Left cardiac atrium (tissue), 4 donors: ENCODE measurements at places on chromosomes 4 and X.

- DNase-seq, result no peak
These were observed 1.7 kb downstream of the NSD2 start for GRCh38 chr4:1872870-1873269.

DNA sequence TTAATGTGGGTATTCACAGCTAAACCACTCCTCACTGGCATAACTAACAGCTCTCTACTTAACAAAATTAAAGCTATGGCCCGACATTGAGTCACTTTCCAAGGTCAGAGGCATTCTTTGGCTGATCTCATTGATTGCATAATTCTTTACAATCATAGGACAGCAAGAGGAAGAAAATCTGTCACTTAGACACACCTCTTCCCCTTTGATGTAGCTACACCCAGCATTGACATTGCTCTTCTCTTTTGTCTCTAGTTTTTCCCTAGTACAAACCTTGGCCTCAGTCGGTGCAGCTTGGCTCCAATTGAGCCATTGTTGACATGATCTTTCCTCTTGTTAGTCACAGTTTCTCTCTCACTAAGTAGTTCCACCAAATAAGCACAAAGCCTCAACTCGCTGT lies 313.3 kb upstream of the ACTRT1 start:
- no peak for DNase-seq

GRCh38 chrX:68492583-68492982 lies 6.3 kb upstream of the YIPF6 start:
- DNase-seq, result no peak

DNA sequence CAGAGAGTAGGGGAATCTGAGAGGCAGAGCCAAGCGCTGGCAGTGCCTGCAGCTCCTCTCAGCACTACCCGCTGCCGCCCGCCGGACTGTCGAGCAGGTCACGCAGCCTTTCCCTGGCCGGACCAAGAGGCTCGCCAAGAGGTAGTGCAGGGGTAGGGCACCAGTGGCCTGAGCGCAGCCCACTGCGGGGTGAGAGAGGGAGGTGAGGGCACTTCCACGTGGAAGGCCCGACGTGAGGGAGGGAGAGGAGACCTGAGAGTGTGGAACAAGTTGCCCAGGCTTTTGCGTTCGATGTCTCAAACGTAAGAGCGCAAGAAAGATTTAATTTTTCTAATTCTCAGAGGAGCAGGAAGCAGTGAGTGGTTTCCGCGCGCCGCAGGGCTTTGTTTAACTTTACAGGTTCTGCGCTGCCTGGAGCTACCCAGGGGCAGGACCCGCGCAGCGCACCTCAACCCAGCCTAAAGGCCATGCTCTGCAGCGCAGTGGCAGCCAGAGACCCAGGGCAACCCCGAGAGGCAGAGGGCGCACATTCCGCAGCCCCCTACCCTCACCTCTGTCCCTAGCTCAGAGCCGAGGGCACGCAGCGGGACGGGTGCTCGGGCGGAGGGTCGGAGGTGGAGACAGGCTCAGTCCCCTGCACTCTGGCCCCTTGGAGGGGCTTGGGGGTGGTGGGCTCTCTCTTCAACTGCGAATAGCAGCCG lies 14.9 kb downstream of the ARHGAP36 start:
- DNase-seq, result no peak

- DNase-seq, result no peak
These were observed 23.8 kb downstream of the TMEM131L start for GRCh38 chr4:153489856-153490558.

DNA sequence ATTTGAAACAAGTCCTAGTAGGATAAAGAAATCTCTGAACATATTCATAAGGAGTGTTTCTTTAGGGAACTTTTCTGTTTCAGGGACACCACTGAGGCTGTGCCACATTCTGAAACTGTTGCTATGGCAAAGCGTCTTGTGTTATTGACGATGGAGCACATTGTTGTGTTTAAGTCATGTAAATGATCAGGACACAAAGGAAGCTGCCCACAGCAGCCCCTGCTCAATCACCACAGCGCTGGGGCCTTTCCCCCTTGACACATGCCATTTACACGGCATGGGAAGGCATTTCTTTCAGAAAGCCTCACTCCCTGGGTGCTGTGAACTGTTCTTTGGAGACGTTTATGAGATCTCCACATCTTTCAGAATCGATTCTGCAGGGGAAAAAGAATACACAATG lies 39.8 kb upstream of the MID1 start:
- DNase-seq, result no peak

DNA sequence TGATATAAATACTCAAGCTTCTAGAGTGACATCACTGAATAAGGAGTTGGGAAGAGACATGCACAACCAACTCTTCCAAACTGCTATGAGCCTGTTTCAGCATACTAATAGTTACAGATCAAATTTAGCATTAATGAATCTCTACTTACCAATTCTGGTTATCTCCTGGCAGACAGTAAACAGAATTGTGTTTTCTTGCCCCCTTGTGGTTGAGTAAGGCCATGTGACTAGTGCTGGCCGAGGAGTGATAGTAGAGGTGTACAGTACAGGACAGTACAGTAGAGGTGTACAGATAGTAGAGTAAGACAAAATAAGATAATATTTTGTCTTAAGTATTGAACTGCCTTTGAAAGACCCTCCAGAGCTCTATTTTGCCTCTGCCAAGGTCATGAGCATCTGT lies 681.4 kb downstream of the GABRG1 start:
- DNase-seq, result no peak

DNA sequence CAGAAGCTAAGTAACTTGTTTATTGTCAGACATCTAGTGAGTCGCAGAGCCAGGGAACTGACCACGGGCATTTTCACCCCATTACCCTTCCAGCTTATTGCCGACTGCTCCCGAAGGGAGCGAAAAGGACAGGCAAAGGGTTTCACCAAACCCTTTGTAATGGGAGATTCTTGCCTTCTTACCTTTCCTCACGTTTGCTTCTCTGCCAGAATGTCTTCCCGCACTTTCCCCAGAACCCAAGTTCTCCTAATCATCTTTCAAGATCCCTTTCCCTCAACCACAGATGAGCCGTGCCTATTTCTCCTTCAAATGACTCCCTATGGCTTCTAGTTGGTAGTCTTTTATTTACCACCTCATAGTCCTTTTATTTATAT lies 520 bp upstream of the SRP72 start:
- no peak for DNase-seq

DNA sequence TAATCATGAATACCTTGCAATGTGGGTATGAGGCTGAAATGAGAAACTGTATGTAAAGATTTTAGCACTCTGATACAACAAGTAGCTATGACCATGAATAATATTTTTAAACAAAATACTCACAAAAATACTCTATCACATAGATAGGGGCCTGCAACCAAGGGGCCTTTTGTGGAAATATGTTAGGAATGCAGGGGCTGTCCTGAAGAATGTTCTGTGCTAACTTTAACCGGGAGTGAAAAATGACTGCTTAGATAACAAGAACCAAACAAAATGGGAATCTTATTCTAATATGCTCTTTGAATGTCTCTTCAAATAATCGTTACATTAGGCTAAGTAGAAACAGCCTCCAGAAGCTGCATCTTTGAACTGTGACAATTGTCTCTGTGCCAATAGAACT lies 37.9 kb upstream of the GYPA start:
- no peak for DNase-seq

DNA sequence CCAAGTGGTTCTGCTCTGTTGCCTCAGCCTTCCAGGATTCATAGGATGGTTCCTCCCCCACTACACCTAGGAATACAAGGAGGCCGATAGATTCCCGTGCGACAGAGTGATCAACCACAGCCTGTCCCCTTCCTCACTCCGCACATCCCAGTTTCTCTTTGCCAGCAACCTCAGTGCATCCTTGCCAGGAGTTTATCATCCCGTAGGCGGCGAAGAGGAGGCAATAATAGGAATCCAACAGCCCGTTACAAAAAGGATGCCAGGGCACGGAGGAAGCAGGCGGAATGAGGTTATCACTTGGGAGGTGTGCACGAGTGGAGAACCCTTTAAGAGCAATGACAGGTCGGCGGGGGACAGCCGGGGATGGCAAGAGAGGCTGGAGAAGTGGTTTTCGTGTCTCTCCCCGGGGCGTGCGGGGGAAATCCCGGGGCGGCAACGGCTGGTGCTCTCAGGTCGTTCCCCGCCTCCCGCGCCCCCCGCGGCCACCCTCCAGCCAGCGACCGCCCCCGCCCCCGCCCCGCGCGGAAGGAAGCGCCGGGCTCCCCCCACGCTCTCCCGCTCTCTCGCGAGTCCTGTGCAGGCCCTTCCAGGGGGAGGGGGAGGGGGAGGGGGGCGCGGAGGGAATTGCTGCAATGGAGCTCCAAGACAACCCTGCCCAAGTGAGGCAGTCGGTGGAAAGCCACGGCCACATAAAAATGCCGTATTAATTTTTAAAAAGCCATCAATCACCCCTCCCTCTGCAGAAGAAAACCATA lies 1.6 kb downstream of the PPP3CA start:
- DNase-seq, result peak; percentile 74

- DNase-seq, result no peak
These were observed 436.6 kb downstream of the SPRY1 start for GRCh38 chr4:123833171-123833643.

DNA sequence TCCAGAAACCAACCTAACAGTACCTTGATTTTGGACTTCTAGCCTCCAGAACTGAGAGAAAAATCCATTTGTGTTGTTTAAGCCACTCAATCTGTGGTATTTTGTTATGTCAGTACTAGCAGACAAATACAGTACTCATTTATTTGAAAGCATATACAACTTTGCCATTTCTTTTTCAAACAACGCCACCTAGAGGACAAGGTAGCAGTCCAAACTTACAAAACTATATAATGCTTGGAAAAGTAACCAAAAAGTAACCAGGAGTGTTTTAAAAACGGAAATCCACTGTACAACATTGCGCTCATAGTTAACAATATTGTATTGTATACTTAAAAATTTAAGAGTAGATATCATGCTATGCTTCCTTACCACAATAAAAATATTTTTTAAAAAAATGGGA lies 37.0 kb upstream of the FGF13 start:
- no peak for DNase-seq

DNA sequence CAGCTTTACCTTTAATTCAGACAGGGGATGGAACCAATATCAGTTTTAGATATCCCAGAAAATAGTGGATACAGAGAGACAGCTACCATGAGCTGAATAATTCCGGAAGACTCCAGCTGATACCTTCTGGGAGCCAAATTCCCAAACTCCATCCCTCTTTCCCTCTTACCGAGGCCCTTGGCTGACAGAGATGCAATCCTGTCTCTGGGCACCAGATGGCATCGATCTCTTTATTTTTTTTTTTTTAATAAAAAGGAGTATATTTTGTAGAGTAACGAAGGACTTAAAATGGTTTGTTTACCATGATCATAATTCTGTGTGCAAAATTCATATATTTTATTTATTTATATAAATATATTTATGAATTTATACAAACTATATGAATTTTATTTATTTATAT lies 31.0 kb downstream of the RAB40A start:
- no peak for DNase-seq

DNA sequence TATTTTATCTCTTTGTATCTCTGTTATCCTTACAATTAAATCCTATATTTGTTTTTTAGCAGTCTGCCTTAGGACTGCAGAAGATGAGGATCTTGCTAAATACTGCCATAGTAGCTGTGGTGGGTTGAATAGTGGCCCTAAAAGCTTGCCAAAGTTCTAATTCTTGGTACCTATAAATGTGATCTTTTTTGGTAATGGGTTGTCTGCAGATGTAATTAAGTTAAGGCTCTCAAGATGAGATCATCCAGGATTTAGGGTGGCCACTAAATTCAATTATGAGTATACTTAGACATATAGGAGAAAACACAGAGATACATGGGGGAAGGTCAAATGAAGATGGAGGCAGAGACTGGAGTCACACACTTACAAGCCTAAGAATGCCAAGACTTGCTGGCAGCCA lies 1753.7 kb downstream of the RPA4 start:
- DNase-seq, result no peak

DNA sequence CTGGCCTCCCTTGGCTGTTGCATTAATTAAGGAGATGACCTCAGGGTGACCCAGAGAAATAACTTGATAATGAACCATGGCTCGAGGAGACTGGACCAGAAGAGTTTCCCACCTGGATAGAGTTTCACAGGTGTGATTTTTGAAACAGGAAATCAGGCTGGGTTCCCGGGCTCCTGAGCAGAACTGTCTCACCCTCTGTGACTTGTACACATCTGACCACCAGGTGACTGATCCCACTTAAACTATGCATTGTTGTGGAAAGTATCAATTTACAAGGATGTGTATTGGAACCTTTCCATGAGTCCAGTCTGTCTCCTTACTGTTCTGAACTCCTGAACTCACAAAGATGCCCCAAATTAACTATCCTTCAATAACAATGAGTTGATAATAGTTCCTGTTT lies 220.3 kb downstream of the PTTG2 start:
- no peak for DNase-seq

DNA sequence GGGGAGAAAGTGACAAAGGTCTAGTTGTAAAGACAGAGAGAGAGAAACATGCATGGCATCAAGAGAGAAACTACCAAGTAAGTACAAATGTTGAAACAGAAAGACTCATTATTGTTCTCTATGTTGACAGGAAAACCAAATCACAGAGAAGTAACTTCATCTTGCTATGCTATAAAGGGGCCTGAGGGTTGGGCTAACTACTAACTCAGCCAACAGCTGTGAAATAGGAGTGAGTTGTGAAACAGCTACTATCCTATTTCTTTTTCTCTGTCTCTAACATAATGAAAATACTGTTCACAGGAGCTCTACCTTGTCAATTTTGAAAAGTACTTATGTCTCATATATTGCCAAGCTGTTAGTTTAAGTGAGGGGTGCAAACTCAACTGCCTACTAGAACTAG lies 65.0 kb downstream of the MTMR8 start:
- DNase-seq, result no peak

- no peak for DNase-seq
These were observed 187.9 kb upstream of the MAB21L2 start for GRCh38 chr4:150394046-150394445.

DNA sequence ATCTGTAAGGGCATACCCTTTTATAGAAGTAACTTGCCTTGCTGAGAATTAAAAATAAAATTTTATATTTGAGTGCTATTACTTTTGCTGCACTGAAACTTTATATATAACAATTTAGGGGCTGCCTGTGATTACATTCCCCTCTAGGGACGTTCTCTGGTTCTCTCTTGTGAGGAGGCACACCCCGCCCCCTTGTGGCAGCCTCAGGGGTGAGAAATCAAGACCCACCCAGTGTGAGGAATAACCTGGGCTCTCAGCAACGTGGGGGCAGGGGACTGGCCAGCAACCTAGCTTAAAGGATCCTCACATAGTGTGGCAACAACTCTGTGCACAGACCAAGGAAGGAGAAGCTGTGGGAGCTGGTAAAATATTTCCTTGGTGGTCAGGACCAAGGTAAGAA lies 43.7 kb downstream of the MAGEA9 start:
- DNase-seq, result peak; percentile 43

- no peak for DNase-seq
These were observed 793.4 kb upstream of the FRG1 start for GRCh38 chr4:189147005-189147929.
